ENCODE measurements at places on chromosomes 7 and 10.

DNA sequence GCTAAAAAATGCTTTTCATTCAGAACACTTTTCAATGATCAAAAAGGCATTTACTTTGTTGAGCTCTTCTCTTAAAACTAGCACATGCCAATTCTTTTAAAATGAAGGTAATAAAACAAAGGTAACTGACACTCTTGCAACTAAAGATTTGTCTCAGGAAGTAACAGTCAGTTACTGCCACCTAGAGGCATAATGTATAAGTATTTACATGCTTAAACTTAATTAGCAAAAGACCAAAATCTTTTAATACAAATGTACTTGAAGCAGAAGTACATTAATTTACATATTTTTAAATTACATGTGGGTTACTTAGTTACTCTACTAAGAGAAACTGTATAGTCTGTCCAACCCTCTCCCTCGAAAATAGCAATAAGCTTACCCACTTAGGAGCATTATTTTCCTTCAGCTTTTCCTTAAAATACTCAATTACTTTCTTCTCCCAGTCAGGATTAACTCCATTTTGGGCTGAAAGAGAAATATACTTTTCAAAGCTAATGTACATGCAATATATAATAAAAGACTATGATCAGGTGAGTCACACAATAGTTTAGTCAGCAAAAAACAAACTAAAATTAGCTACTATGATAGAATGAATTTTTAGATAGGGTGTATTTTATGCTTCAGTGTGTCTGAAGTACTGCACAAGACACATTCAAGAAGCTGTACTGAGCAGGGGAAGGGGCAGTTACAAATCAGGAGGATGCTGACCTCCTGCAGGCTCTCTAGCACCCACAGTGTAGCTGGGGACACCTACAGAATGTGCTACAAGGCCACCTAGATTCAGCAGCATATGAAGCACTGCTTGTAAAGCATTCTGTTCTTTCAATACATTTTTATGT lies 13.0 kb downstream of the MCMBP start:
- DNase-seq = peak; percentile 0

GRCh38 chr7:158819571-158820203 lies 9.6 kb downstream of the ESYT2 start:
- DNase-seq = no peak

DNA sequence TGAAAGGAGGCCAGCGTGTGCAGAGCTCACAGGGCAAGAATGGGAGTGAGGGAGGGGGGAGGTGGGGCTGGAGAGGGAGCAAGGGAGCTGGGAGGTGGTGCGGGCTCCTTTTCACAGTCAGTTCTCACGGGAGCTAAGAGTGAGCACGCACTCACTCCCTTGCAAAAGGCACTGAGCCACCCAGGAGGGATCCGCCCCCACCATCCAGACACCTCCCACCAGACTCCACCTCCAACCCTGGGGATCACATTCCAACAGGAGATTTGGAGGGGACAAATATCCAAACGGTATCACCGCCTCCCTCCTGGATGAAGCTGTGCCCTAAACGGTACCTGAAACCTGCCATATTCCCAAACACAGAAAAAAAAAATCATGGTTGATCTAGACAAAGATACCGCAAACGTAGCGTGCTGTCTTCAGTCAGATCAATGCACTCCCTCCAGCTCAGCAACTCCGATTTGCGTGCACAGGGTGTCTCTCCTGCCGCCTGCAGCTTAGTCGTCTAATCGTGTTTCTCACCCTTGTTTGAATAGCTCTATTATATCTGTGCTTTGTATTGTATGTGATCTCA lies 20.3 kb upstream of the PRKAG2 start:
- no peak for DNase-seq

DNA sequence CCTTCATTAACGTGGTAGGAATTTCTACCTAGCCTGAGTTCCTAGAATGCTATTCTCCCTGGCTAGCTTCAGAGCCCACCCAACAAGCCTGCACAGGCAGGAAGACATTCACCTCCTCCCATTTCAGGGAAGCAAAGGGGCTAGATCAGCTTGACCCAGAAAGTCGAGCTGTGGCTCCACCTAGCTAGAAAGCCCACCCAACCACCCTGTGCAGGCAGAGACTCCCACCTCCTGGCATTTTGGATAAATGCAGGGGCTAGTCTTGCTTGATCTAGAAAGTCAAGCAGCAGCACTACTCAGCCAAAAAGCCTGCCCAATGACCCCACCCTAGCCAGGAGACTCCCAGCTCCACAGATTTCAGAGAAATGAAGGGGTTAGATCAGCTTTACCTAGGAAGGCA lies 479.5 kb downstream of the SDK1 start:
- DNase-seq = no peak

DNA sequence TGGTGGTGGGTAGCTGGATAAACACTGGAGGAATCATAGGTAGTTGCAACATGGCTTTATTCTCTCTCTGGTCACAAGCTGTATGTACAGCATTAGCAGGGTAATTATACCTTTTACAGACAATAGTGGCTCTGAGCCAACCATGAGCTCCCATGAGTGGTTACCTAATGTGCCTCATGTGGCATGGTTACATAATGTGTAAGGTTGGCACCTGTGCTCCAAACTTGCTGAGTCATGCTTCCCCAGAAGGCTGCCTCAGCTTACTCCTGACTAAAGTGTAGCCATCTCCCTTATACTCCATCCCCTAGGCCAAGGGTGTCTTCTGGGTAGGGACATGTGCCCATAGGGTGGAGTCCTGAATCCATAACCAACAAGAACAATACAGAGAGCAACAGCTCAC lies 345.3 kb upstream of the SEMA3C start:
- DNase-seq = no peak
